HCT116 (cell line): ENCODE measurements at places on chromosomes 12 and 14. TPM values are rescaled to one million over a fixed set of nuclear protein-coding genes. Genes with fewer than 3 reads are reported as not detected.

The PMCH gene
- total RNA-seq: not detected

The JKAMP gene
- total RNA-seq: 46.5 TPM

The ZNF664 gene
- total RNA-seq: 124 TPM

The SIRT4 gene
- total RNA-seq: 2.8 TPM

The GPR68 gene
- not detected for total RNA-seq

The ABCC9 gene
- 0.05 TPM for total RNA-seq

The KITLG gene
- total RNA-seq: 570 TPM

The BEGAIN gene
- 8.5 TPM for total RNA-seq

The VASH1 gene
- 13.3 TPM for total RNA-seq

The CLEC4C gene
- total RNA-seq: not detected

The LRRC10 gene
- total RNA-seq: not detected

The PTPN6 gene
- total RNA-seq: 47.7 TPM

The PTPN21 gene
- total RNA-seq: 7.6 TPM

The WNT1 gene
- total RNA-seq: not detected

The IL31 gene
- total RNA-seq: not detected

GRCh38 chr14:61478971-61479473, 157.6 kb downstream of the PRKCH start:
- no peak for DNase-seq

- DNase-seq: peak; percentile 67
Measured at GRCh38 chr12:52221912-52222457, 11.1 kb upstream of the KRT7 start.

GRCh38 chr14:96682401-96682800, 114.8 kb upstream of the VRK1 start:
- no peak for DNase-seq

GRCh38 chr12:119020406-119021360, 39.3 kb downstream of the SRRM4 start:
- DNase-seq: peak; percentile 36

DNA sequence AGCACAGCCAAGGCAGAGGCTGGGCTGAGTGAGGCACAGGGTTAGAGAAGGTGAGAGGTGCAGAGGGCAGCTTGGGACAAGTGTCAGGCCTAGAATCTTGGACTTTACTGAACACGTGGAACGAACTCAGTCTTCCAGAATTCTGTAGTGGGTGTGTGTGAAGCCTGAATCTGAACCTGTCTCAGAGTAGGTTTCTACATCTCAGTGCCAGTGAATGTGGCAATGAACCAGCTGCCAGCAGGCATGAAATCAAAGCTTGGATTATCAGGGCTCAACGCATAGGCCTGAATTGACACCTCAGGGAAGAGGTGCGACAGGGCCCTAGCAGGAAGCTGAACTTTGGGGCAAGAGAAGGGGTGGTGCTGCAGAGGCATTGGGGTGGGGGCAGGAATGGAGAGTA, 104.6 kb downstream of the SAMD4A start:
- no peak for DNase-seq

GRCh38 chr14:32366986-32367385, 37.9 kb downstream of the AKAP6 start:
- no peak for DNase-seq

GRCh38 chr12:195156-195555, 18.8 kb downstream of the SLC6A12 start:
- DNase-seq: no peak

- DNase-seq: no peak
Measured at GRCh38 chr14:99127651-99128167, 144.3 kb downstream of the BCL11B start.

- DNase-seq: no peak
Measured at GRCh38 chr12:107221913-107222312, 128.6 kb upstream of the CRY1 start.

DNA sequence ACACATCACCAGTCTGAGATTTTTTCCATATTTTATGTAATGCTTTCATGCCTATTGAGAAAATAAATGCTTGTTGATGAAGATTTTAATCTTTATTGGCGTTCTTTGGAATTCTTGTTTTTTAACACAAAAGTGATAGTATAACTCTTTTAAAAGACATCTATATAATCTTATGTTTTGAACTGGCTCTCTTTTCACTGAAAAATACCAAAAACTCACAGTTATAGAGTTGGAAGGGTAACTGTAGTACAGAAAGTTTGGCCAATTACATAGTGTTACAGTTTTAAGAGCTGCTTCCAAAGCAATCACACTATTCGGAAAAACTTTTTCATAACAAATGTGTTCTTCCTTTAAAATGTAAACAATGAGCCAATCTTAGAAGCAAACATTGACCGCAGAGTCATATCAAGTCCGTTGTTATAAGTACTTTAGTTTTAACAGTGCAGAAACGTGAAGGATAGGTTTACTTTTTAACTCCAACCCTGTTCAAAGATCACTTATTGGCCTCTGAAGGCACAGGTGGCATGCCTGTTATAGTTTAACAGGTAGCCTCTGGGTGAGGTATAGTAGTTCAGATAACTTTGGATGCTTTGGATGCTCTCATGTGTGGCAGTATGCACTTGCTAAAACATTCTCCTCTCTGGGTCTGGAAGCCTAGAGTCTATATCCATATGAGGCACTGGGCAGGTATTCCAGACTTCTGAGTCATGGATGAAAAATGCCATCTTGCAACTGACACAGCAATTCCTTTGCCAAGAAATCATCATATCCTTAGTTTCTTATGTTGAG, 12.1 kb upstream of the NTN4 start:
- peak; percentile 75 for DNase-seq

DNA sequence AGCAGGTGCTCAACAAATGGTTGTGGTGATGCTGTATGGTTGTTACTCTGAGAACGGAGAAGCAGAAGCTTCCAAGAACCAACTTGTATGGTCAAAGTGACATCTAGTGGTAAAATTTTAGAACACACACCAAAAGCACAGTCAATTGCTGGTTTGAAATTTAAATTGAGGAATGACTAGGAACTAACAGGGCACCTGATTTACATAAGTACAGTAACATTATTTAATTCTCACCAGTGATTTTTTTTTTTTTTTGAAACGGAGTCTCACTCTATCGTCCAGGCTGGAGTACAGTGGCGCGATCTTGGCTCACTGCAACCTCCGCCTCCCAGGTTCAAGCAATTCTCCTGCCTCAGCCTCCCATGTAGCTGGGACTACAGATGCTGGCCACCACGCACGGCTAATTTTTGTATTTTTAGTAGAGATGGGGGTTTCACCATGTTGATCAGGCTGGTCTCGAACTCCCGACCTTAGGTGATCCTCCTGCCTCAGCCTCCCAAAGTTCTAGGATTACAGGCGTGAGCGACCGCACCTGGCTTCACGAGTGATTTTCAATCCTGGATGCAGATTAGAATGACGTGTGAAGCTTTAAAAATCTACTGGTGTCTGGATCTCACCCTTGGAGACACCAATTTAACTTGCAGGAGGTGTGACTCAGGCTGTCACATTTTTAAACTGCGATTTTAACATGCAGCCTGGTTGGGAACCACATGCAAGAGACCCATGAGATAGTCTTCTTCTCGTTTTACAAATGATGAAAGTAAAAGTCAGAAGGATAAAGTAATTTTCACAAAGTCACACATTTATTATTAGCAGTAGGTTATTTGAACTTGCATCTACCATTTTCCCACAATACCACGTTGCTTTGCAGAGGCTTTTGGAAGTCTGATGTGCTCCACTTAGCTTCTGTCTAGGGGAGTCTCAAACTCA, 14.1 kb upstream of the NUMB start:
- DNase-seq: peak; percentile 60

- DNase-seq: no peak
Measured at GRCh38 chr14:84783511-84783910, 746.4 kb upstream of the FLRT2 start.

DNA sequence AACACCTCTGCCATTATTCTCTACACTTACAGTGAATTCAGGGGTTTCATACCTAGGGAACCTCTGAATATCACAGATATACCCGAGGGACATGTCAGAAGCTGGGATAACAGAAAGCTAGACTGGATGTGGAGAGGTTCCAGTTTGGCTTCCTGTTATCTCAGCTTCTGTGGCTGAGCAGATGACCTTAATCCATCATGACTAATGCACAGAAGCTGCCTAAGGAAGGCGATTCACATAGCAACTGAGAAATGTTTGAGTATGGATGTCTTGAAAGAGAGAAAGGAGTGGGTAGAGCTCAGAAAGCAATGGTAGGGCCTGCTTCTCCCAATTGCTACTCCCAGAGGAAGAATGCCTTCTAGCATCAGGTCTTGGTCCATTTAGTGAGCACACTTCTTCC, 187.6 kb downstream of the RMST start:
- DNase-seq: no peak

- DNase-seq: no peak
Measured at GRCh38 chr14:99116741-99117295, 155.2 kb downstream of the BCL11B start.

- DNase-seq: no peak
Measured at GRCh38 chr14:52911904-52912303, 38.9 kb downstream of the FERMT2 start.

DNA sequence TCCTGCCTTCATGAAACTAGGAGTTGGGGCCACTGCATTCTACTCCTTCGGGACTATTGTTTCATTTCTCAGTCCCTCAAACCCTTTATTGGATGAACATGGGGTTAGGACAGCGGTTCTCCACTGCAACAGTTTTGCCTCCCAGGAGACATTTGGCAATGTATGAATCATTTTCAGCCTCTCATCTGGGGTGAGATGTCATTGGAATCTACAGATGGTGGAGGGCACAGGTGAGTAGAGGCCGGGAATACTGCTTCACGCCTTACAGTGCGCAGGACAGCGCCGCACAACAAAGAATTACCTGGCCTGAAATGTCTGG, 649 bp upstream of the GNPNAT1 start:
- no peak for DNase-seq

- no peak for DNase-seq
Measured at GRCh38 chr12:109744986-109745942, 31.6 kb downstream of the FAM222A start.

DNA sequence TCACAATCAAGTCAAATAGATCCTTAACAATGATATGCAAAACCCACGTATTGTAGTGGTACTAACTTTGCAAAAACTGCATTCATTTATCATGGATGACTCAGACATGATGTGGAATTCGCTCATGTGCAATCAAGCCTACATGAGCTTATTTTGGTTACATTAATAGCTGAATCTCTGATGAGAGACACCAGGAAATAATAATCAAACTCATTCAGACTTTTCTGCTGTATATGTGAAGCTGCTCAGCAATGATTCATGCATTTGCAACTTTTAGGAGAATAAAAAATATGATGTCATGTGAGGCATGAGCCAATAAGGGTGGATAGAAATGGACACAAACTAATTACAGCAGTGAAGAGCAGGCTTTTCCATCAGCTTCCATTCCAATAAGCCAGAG, 1075.8 kb upstream of the TMEM132C start:
- no peak for DNase-seq

GRCh38 chr14:20801726-20802125, 918 bp downstream of the RNASE1 start:
- no peak for DNase-seq

- no peak for DNase-seq
Measured at GRCh38 chr14:60756847-60757246, 22.3 kb downstream of the MNAT1 start.

DNA sequence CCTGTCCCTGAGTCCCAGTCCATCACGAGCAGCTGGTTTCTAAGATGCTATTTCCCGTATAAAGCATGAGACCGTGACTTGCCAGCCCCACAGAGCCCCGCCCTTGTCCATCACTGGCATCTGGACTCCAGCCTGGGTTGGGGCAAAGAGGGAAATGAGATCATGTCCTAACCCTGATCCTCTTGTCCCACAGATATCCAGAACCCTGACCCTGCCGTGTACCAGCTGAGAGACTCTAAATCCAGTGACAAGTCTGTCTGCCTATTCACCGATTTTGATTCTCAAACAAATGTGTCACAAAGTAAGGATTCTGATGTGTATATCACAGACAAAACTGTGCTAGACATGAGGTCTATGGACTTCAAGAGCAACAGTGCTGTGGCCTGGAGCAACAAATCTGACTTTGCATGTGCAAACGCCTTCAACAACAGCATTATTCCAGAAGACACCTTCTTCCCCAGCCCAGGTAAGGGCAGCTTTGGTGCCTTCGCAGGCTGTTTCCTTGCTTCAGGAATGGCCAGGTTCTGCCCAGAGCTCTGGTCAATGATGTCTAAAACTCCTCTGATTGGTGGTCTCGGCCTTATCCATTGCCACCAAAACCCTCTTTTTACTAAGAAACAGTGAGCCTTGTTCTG, 41.6 kb downstream of the DAD1 start:
- no peak for DNase-seq

GRCh38 chr14:79528828-79529416, 682.4 kb downstream of the DIO2 start:
- DNase-seq: no peak

GRCh38 chr12:3694673-3695072, 58.2 kb downstream of the CRACR2A start:
- DNase-seq: no peak

- no peak for DNase-seq
Measured at GRCh38 chr14:55477680-55478079, 37.3 kb upstream of the TBPL2 start.

- DNase-seq: no peak
Measured at GRCh38 chr14:61661471-61662400, 33.6 kb upstream of the HIF1A start.

- DNase-seq: no peak
Measured at GRCh38 chr14:56351861-56352260, 227.7 kb upstream of the TMEM260 start.

DNA sequence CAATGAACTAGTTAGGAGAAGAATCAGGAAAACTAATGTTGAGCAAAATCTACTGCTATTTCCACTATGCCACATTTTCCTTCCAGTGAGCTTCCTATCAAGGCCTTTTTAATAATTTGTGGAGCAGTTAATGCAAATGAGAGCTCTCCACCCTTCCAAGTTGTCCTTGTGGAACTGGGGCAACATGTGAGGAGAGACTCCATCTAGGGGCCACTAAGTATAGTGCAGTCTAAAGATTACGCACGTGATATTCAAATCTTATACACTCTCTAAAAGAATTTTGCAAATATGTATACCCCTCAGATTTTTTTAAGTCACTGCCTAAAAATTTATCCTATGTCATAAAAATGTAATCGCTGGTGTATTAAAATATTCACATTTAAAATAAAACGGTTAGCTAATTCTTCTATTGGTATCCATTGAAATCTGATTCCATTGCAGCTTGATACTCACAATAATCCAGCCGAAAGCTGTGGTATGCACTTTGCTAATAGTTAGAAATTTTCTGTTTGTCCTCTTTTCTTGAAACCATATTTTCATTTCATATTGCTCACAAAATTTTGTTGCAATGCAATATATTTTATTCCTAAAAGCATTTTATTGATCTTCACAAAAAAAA, 100.1 kb downstream of the PAH start:
- peak; percentile 18 for DNase-seq

- no peak for DNase-seq
Measured at GRCh38 chr14:103207388-103208072, 84.3 kb downstream of the TNFAIP2 start.

DNA sequence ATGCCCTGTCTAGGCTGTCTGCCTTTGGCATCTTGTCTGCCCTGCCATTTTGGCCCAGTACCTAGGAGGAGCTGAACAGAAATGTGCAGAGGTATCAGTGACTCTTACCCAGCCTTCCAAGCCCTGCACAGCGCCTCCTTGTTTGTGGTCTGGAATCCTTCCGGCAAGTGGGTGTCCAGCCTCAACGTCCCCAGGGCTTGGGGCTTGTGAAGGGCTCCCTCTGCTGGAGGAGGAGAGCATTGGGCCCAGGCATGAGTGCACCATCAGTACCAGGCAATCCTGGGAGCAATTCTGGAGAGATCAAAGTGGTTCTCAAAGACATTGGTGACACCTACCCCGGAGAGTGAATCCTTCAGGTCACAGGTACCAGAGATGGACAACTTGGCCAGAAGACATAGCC, 2.4 kb upstream of the TCL1B start:
- peak; percentile 32 for DNase-seq
